ENCODE measurements at places on chromosomes 7 and 10.

DNA sequence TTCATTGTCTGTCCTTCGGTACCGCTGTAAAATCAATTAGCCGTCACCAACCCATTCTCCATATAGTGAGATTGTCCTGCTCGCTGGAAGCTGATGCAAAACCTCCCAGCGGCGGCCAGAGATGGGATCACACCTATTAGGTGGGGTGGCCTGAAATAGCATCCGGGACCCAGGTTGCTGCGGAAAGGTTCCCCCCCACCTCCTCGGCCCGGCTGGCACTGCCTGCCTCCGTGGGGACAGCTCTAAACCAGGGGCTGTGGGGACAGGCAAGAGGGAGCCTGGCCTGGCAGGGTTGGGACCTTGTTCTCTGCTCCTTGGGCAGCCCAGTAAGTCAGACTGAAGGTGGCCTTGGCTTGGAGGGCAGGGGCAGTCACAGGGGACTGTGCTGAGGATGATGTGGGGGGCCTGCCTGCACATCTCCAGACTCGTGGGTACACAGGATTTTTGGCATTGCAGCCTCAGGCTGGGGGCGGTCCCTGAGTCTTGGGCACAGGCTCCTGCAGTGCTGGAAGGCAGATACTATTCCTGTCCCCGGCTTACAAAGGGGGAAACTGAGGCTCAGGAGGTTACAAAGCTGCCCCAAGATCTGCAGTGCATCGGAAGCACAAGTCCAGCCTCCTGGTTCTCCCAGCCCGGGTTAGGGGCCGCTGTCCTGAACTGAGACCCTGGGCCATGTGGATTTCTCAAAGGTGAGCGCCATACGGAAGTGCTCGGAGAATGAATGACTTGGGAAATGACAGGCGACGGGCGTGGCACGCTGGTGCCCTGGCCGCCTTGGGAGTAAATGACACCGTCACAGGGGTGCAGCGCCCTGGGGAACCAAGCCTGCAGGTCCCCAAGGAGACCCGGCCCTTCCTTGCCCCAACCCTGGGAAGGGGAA lies 65.6 kb downstream of the UNCX start:
- DNase-seq: no peak

DNA sequence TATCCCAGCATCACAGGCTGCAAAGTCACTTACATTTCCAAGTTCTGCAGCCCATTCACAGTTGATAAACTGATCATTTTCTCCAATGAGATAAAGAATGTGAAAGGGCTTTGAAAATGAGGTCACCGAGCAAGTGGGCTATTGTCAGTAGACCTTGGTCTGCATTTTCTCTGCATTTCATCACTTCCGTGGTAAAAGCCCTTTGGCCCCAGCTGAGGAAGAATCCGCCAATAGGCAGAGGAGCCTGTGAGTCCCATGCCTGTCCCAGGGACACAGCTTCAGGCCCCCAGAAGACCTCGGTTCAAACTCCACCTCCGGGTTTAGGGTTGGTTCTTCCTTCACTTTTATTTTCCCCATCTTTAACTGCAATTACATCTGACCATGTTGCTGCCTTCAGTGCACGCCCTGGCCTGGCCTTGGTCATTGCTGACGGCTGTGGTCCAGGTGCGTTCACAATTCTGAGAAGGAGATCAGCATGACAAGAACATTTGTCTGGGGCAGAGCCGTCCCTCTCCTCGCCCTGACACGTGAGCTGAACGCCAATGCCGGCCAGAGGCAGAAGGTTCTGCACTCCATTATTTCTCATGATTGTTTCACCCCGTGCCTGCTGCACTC lies 292.5 kb downstream of the TCERG1L start:
- H3K36me3 ChIP-seq: no peaks in the 10 kb centered on the region
- H3K4me3 ChIP-seq: no peak overlapping the region
- H3K4me1 ChIP-seq: no peaks in the 10 kb centered on the region
- no peak overlapping the region for H3K27ac ChIP-seq
- no peak for DNase-seq

GRCh38 chr7:104341546-104341945 lies 13.1 kb downstream of the LHFPL3 start:
- no peak overlapping the region for H3K27ac ChIP-seq
- H3K4me1 ChIP-seq: no peaks in the 10 kb centered on the region
- H3K27me3 ChIP-seq: no peaks in the 10 kb centered on the region

- H3K36me3 ChIP-seq: no peaks in the 10 kb centered on the region
- DNase-seq: no peak
- H3K27me3 ChIP-seq: no peaks in the 10 kb centered on the region
- H3K4me3 ChIP-seq: no peak overlapping the region
Observed at GRCh38 chr10:20215547-20216152, 399.4 kb downstream of the PLXDC2 start.

- H3K27me3 ChIP-seq: no peaks in the 10 kb centered on the region
- DNase-seq: no peak
Observed at GRCh38 chr7:117010375-117011133, 57.3 kb downstream of the ST7 start.

GRCh38 chr10:107371801-107372200 lies 207.3 kb upstream of the SORCS1 start:
- no peaks in the 10 kb centered on the region for H3K4me1 ChIP-seq
- no peak overlapping the region for H3K27ac ChIP-seq
- DNase-seq: no peak
- H3K36me3 ChIP-seq: no peaks in the 10 kb centered on the region
- no peaks in the 10 kb centered on the region for H3K27me3 ChIP-seq

GRCh38 chr10:98030093-98030821 lies at the start of gene CRTAC1:
TSS of gene CRTAC1 (minus strand) at chr10:98030621. CDS start at chr10:98030472, 149 bp downstream.
- H3K27me3 ChIP-seq: peaks cover 17% of the 10 kb centered on the region
- DNase-seq: peak; percentile 83
- peak within 1 kb of the TSS; percentile 51 for H3K4me3 ChIP-seq
- H3K27ac ChIP-seq: peak within 1 kb of the TSS; percentile 41
- H3K4me1 ChIP-seq: no peaks in the 10 kb centered on the region

GRCh38 chr10:121296378-121296777 lies 301.9 kb downstream of the FGFR2 start:
- peak overlapping the region; percentile 76 for H3K27ac ChIP-seq
- H3K4me3 ChIP-seq: no peak overlapping the region
- DNase-seq: no peak
- peaks cover 55% of the 10 kb centered on the region for H3K4me1 ChIP-seq
- H3K36me3 ChIP-seq: no peaks in the 10 kb centered on the region

- H3K4me3 ChIP-seq: no peak overlapping the region
- H3K27ac ChIP-seq: no peak overlapping the region
- H3K36me3 ChIP-seq: no peaks in the 10 kb centered on the region
- DNase-seq: no peak
Observed at GRCh38 chr7:67393903-67394302, 397.3 kb downstream of the TYW1 start.

GRCh38 chr7:92141161-92141560 lies 6.9 kb upstream of the CYP51A1 start:
- H3K27ac ChIP-seq: no peak overlapping the region
- no peaks in the 10 kb centered on the region for H3K27me3 ChIP-seq
- H3K4me1 ChIP-seq: no peaks in the 10 kb centered on the region
- DNase-seq: no peak
- H3K36me3 ChIP-seq: no peaks in the 10 kb centered on the region

DNA sequence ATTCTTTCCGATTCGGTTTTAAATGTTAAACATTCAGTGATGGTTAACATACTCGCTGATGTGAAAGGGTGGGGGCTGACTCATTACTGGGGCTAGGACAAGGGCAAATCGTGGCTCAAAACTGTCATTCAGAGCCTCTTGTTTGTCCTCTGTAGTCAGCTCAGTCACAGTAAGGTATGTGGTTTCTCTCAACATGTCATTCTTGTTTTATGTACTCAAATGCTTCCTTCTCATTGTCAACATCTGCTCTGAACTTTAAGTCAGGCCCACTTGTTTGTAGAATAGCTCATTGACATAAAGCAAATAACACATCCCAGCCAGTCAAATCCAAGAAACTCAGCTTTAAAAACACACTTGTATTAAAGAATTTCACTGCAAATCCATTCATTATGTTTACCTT lies 7.3 kb downstream of the SLC16A9 start:
- H3K4me3 ChIP-seq: no peak overlapping the region
- no peak for DNase-seq
- H3K27ac ChIP-seq: no peak overlapping the region
- no peaks in the 10 kb centered on the region for H3K36me3 ChIP-seq

- no peaks in the 10 kb centered on the region for H3K27me3 ChIP-seq
- H3K4me1 ChIP-seq: no peaks in the 10 kb centered on the region
- no peak overlapping the region for H3K27ac ChIP-seq
- no peak for DNase-seq
- H3K36me3 ChIP-seq: no peaks in the 10 kb centered on the region
Observed at GRCh38 chr7:14258441-14258840, 269.0 kb upstream of the ETV1 start.

GRCh38 chr7:37964196-37964595 lies 43.8 kb downstream of the EPDR1 start:
- H3K36me3 ChIP-seq: no peaks in the 10 kb centered on the region
- no peak overlapping the region for H3K27ac ChIP-seq
- H3K4me3 ChIP-seq: no peak overlapping the region
- no peak for DNase-seq
